Hindlimb muscle (tissue), 1 donor: ENCODE measurements at places on chromosomes 7 and 10. TPM values are rescaled to one million over a fixed set of nuclear protein-coding genes. Genes with fewer than 3 reads are reported as not detected.

VTI1A gene
- polyA plus RNA-seq, result 14.1 TPM

DNA sequence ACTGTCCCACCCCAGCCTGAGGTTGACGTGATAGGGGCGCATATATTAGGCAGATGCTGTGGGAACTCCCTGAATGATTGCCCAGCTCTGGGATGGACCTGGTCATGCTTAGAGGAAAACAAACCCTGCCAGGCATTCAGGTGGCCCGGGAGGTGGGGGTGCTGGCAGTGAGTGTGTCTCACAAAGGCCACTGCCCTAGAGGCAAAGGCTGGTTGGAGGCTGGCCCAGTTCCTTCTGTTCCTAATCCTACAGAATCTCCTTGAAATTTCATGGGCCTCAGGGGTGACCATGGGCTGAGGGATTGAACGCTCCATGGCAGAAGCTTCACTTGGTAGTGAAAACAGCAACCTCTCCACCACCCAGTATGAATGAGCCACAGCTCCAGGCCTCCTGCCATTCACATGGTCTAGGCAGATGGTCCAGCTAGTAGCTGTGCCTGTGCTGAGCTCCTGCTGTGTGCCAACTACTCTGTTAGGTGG lies 25.6 kb downstream of the ADRA2A start:
- no peak for DNase-seq

DNA sequence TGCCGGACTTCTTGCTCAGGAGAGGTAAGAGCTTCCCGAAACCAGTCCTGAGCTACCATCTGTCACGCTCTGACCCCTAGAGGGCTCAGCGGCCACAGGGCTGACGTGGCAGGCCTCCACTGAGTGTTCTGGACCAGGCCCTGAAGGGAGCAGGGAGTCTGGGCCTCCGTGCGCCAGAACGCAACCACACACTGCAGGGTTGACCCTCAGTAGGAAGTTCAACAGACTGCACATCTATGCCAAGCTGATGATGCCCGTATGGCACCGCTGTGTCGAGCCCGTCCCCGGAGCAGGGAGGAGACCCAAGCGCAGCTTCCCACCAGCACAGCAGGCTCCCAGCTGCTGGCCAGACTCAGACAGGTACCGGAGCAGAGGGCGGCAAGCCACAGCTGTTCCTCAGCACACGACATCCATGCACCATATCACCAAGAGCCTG lies 39.2 kb downstream of the CAMK2B start:
- no peak for DNase-seq

DNA sequence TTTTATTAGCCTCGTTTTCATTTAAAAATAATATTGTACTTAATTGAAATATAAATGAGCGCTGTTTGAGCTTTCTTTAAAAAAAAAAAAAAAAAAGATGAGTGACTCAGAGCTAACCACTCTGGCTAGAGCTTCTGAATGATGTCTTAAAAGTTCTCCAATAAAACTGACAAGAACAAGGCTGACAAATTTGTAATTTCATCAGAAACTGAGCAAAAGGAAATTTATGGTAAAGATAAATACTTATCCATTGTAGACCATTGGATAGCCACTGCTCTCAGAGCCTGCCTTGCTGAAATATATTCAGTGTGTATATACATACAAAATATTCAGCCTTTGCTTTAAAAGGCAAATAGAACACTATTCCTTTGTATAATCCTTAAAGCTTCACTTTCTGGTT lies 91.2 kb upstream of the OIT3 start:
- no peak for DNase-seq

DNA sequence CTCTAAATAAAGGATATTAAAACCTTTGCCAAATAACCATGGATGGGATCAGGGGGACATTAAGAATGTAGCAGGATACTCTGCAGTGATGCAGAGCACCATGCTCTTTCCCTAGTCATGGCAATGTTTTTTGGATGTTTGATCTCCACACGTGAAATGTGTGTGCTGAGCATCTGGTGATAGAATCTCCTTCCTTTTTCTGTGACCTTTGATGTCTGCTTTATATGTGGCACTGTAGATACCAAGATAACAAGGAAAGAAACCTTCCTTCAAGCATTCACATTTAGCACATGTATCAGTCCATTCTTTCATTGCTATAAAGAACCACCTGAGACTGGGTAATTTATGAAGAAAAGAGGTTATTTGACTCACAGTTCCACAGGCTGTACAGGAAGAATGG lies 87.7 kb upstream of the CYP2C9 start:
- no peak for DNase-seq

- DNase-seq, result no peak
Observed at GRCh38 chr10:131690805-131691239, 210.0 kb upstream of the PPP2R2D start.
